ENCODE measurements at places on chromosomes 1 and 21.

DNA sequence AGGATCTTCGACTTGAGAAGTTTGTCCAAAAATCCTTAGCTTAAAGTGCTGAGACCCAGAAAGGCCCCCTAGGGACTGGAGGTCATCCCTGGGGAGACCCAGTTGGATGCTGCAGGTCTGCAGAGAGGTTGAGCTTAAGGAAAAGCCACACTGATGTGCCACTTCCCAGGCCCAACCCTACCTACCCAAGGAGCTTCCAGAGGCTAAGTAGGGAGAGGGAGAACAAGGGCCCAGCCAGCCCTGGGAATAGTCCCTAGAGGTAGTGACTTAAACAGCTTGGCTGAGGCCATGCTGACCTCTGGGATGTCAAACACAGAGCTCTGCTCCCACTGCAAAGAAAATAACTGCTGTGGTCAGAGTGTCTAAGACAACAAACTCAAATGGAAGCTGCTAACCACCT is 693.7 kb downstream of the MATN1 start:
- no peak for DNase-seq

GRCh38 chr1:154716614-154717527 is 108.9 kb upstream of the ADAR start:
- no peak for DNase-seq

GRCh38 chr1:154801234-154802011 is 68.7 kb downstream of the KCNN3 start:
- no peak for DNase-seq

- DNase-seq, result peak; percentile 78
Observed at GRCh38 chr1:235503403-235504121, 690 bp downstream of the B3GALNT2 start.

- DNase-seq, result no peak
Observed at GRCh38 chr21:37551993-37552355, 185.4 kb downstream of the DYRK1A start.

DNA sequence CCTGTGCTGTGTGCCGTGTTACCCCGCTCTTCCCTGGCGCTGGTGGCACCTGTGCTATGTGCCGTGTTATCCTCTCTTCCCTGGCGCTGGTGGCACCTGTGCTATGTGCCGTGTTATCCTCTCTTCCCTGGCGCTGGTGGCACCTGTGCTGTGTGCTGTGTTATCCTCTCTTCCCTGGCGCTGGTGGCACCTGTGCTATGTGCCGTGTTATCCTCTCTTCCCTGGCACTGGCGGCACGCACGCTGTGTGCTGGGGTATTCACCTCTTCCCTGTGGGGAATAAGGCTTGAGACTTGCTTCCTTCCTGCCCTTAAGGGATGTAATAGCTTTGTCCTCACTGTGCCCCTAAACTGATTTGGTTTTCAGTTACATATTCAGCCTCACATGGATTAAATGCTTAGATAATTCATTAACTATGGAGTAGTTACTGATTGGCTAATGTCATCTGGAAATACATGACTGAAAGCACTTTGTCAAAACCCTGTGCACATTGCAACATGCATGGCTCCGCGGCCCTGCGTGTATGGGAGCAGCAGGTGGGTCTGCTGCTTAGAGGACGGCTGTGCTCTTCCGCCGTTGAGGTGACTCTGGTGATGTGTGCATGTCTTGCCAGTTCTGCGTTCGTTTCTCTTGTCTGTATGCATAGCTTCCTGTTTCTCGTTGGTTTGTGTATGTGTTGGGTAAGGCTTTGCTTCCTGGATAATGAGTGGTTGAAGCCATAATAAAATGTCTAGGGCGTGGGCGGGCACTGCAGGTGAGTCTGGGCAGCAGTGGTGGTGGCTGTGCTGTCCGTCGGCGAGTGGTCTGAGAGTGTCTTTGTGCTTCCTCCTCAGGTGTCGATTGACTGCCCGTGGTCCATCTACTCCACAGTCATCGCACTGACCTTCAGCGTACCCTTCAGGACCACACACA is 17.9 kb upstream of the PWP2 start:
- no peak for DNase-seq

- DNase-seq, result peak; percentile 95
Observed at GRCh38 chr1:215637041-215637573, 70.0 kb downstream of the KCTD3 start.

- no peak for DNase-seq
Observed at GRCh38 chr1:92975551-92976232, 14.4 kb upstream of the DIPK1A start.

DNA sequence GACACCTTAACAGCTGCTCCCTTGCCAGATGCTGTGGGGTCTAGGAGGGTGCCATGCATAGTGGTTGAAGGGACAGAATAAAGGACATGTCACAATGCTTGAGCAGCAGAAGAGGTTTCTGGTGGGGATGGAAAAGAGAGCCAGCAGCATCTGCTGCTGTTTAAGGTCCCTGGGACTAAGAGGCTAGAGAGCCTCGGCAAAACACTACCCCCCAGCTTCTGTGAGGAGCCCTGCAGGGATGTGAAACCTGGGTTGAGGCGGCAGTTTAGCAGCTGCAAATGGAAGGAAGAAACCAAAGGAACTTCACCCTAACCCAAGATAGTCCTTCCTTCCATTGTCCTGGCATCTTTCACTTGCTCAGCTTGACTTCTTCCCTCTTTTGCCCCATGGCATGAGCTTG is 39.4 kb downstream of the PLXNA2 start:
- no peak for DNase-seq

DNA sequence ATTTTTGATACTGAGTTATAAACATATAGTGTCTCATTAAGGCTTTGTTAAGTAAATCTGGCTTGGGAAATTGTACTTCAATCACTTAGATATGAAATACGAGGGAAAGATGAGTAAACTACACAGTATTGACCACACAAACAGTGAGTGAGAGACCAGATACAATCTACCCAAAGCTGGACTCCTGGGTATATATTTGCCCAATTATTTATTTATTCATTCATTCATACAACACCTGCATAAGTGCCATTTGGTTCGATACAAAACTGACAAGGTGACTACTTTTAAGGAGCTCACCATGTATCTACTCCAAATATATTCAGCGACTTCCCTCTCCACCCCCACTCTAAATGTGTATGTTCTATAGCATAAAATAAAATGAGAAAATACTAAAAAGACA is 143.4 kb downstream of the TGFB2 start:
- no peak for DNase-seq

DNA sequence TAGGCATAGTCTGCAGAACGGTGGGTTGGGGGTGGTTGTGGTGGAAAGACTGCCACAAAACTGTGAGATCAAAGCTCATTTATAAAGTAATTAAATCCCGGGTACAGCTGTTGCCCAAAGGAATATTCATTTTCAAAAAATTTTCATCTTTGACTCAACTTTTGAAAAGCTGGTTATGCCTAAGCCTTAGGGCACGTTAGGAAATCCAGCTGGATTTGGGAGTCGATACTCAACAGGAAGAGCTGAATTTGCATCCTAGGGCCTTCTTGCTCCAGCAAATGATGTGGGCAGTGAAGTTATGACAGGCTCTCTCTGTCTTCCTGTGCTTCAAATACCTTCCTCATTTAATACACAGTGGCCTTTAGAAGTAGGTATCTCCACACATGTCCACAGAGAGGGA is 31.7 kb downstream of the ZP4 start:
- DNase-seq, result no peak

GRCh38 chr1:228304225-228304624 is 96.4 kb downstream of the OBSCN start:
- DNase-seq, result no peak

GRCh38 chr21:33980276-33980916 is 64.8 kb upstream of the ATP5PO start:
- DNase-seq, result no peak

- no peak for DNase-seq
Observed at GRCh38 chr1:206560007-206560716, 52.1 kb downstream of the EIF2D start.

GRCh38 chr1:214708321-214708955 is 105.4 kb downstream of the CENPF start:
- DNase-seq, result no peak

DNA sequence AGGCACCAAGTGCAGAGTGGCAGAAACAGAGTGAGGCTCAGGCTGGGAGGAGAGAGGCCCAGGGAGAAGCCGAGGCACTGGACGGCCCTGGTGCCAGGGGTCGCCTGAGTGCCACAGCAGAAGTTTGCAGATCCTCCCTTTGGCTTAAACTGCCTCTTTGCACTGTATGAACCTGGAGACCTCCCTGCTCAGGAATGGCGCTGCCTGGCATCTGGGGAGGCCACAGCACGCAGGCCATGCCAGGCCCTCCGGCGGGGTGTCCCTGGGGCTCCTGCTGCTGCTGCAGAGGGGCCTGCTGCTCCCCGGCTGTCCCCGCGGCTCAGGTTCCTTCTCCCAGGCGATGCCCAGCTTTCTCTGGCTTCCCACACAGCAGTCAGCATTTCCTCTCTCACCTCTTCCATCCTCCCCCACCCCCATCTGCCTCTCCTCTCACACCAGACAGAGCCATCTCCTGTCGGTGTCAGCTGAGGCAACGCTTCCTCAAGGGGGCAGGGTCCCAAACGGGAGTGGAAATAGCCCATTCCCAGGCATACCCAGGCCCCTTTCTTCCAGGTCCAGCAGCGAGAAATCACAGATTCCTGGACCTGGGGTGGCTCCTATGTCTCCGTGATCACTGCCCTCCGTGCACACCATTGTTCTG is 35.2 kb downstream of the SYT6 start:
- no peak for DNase-seq

GRCh38 chr1:226545836-226546596 is 2.5 kb upstream of the STUM start:
- DNase-seq, result no peak

DNA sequence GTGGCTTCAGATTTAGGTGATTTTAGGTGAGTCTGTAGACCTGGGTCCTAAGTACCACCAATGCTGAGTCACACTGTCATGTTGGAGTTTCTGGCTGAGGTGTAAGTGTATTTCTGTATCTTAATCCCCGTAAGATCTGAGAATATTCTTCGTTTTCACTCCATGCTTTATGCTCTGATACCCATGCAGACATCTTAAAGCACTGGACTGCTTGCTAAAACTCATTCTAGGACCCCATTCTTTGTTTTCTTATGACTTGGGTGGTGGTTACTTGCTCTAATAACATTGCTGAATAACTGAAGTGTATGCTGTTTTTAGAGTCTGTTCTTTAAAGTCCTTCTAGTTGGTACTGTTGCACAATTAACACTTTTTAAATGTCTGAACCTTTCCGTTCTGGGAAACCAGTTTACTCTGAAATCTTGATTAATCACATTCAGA is 36.6 kb downstream of the CDC42 start:
- no peak for DNase-seq

DNA sequence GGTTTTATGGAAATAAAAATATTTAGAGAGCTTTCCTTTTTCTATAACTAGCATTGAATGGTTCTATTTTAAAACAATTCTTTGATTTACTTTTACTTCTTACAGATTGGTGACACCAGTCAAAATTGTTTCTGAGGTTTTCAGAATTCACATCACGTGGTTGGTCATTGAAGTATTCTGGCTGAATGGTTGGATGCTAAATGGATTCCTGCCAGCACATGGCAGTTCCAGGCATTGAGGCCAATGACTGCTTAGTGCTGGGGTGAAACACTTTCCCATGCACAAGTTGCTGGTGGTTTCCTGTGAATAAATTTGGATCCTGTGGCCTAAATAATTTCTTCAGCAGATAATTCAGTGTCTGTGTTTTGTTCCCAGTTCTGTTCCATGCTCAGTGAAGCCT is 20.6 kb downstream of the NCAM2 start:
- DNase-seq, result peak; percentile 57

- no peak for DNase-seq
Observed at GRCh38 chr1:40838980-40839942, 22.9 kb downstream of the CITED4 start.

GRCh38 chr1:170162459-170163246 is 16.9 kb downstream of the NTMT2 start:
- peak; percentile 91 for DNase-seq

DNA sequence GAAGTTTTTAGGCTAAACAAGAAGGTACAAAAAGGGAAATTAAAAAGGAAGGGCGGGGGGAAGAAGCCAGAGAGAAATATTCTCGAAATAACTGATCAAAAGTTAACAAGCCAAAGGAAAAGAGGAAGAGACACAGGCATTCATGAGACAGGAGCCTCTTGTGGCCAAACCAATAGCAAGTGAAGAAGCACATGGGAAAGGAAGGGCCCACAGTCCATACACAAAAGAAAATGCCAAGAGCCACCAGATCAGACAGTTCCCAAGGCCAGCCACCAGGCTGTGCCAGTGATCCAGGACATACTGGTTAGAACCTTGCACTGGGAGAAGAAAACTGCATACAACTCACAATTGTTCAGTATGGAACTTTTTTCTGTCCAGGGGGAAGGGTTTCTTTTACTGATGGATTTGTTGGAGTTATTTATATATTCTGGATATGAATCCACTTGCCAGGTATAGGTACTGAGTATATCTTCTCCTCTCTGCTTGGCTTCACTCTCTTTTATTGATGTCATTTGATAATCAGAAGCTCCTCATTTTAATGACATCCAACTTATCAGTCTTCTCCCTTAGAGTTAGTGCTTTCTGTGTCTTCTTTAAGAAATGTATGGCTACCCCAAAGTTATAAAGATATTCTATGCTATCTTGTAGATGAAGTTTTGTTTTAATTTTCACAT is 76.8 kb downstream of the CD46 start:
- DNase-seq, result peak; percentile 87

- DNase-seq, result no peak
Observed at GRCh38 chr21:28207436-28208173, 785.1 kb downstream of the LTN1 start.

- no peak for DNase-seq
Observed at GRCh38 chr1:179818743-179819173, 58.8 kb downstream of the TOR1AIP2 start.

- DNase-seq, result no peak
Observed at GRCh38 chr1:58107943-58108342, 438.6 kb downstream of the OMA1 start.

- DNase-seq, result no peak
Observed at GRCh38 chr1:101451888-101452287, 215.1 kb downstream of the S1PR1 start.

- DNase-seq, result no peak
Observed at GRCh38 chr1:147833231-147833860, 69.2 kb upstream of the GJA8 start.

GRCh38 chr21:29675451-29675850 is 264.3 kb downstream of the GRIK1 start:
- DNase-seq, result no peak

DNA sequence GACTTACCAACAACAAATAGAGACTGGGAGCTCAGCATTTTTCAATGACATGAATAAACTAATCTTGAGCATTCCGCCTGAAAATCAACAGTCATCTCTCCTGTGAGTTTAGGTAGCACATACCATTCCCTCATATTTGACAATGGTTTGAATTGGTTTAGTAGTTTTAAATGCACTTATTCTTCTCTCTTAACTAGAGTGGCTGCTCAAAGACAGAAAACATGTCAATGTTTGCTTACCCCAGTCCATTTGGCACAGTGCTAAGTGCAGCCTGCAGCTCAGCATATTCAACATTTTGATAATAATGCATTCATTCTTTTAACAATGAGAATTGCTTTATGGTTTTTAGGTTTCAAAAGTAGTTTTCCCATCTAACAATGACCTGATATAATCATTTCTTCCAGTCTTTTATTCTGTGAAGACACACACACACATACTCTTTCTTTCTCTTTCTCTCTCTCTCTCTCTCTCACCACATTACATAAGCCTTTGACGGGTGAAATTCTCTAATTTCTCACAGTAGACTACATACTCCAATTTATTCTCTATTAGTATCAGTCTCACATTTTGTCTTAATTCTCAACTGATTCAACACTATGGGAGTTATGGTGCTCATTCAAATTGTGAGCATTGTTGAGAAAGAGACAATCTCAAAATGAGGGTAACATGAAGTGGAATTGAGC is 432.3 kb downstream of the LRRIQ3 start:
- DNase-seq, result no peak
